ENCODE measurements at places on chromosomes 3 and 15.

- DNase-seq = no peak
Measured at GRCh38 chr3:157280354-157280753, 120.4 kb upstream of the CCNL1 start.

- peak; percentile 72 for DNase-seq
Measured at GRCh38 chr3:150105886-150106612, 135.4 kb upstream of the PFN2 start.

DNA sequence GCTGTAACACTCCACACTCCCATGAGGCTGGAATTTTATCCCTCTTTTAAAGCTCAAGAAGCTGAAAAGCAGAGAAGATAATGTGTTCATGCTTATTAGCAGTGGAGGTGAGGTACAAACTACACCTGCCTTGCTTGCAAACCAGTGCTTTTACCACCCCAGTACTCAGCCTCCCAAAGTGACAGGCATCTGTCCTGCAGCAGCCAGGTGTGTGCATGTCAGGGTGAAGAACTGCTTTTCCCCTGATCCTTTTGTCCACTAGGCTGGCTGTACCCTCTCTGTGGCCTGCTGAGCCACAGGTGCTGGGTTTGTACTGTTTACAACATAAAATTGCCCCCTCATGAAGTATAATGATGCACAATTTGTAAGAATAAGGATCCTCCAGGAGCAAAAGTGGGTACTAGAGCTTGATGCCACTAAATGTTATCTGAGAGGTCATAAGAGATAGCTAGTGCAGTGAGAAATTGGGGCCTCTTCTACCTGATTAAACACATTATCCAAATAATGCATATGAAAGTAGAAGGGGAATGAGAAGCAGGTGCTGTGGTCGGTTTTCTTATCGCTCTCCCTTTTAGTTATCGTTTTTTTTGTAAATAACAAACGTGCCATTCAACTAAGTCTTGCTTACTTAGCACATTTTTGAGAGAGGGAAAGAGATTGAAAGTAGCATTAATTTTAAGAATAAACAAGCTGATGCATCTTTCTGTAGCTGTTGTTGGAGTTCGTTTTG, 39.2 kb upstream of the GADL1 start:
- no peak for DNase-seq

DNA sequence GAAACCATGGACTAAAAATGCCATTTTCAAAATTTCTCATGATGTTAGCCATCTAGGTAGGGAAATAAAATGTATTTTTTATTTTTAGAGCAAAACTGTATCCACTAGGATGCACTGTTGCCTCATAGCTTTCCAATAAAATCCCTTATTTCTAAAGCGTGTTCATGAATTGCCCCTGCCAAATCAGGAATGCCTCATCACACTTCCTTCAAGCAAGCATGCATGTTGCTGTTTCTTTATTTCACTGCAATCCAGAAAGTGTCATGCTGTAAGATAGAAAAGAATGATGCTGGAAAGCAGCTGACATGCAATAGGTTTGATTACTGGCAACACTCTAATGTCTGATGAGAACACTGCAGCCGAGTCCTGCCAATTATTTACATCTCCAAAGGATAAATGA, 239.5 kb downstream of the CHL1 start:
- no peak for DNase-seq

- no peak for DNase-seq
Measured at GRCh38 chr3:33936921-33937525, 138.6 kb downstream of the PDCD6IP start.

- no peak for DNase-seq
Measured at GRCh38 chr15:46146915-46147314, 512.1 kb downstream of the SQOR start.

GRCh38 chr3:192884777-192885773, 32.6 kb downstream of the MB21D2 start:
- peak; percentile 58 for DNase-seq

DNA sequence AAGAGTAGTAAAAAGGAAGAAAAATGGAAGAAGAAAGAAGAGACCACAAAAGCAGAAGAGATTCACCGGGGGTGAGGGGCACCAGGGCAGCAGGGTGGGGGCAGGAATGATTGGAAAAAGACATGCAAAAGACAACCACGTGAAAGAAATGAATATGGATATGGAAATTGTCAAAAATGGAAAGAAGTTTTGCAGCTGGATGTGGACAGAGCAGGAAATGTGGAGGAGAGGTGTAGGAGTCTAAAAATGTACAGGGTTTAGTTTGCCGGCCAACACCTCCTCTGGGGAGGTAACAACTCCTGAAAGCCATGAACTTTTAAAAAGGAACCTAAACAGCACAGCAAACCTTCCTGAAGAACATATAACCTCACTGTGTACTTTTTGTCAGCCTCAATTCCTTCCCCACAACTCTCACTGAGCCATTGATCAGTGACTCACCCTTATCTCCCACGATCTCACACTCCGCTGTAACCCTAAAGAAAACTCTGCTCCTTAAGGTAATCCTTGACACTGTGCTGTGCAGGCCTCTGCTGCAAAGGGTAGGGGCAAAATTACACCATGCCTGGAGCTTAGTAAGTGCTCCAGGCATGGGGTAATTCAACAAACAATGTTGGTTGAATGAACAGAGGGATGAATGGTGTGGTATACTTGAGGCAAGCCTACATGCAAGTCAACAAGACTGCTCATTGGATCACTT, 100.2 kb upstream of the BOC start:
- no peak for DNase-seq

DNA sequence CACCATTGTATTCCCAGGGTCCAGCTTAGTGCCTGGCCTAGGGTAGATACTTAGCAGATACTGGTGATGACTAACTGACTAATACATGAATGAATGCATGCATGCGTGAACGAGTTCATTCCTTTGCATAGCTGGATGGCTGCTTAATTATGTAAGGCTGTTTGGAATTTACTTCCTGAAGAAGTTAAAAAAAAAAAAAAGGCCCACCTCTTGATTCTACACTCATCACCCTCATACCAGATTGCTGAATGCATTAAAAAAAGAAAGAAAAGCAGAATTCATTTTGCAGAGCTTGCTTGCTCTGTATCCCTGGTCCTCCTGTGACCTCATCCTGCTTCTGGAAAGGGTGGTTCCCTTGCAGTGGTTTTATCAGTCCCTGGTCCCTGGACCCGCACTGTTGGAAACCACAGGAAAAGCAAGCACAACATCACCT, 277.6 kb upstream of the CFAP20DC start:
- DNase-seq = peak; percentile 96

DNA sequence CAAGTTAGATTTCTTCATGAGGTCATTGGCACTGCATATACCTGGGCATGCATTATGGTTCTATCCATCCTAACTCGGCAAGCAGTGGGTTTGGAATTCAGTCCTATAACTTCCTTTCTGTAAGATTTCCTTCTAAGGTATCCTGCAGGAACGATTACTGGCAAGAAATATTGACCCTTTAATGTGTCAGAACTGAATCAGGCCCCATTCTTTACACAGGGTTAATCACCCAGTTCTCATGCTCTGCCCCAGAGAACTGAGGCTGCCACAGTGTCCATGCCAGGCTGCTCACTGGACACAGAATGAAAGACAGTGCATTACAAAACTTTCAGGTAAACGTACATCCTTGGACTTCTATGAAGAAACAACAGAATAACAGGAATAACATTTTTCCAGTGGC, 108.9 kb downstream of the RPL22L1 start:
- DNase-seq = no peak

- DNase-seq = no peak
Measured at GRCh38 chr3:126371096-126371705, 14.0 kb upstream of the KLF15 start.

DNA sequence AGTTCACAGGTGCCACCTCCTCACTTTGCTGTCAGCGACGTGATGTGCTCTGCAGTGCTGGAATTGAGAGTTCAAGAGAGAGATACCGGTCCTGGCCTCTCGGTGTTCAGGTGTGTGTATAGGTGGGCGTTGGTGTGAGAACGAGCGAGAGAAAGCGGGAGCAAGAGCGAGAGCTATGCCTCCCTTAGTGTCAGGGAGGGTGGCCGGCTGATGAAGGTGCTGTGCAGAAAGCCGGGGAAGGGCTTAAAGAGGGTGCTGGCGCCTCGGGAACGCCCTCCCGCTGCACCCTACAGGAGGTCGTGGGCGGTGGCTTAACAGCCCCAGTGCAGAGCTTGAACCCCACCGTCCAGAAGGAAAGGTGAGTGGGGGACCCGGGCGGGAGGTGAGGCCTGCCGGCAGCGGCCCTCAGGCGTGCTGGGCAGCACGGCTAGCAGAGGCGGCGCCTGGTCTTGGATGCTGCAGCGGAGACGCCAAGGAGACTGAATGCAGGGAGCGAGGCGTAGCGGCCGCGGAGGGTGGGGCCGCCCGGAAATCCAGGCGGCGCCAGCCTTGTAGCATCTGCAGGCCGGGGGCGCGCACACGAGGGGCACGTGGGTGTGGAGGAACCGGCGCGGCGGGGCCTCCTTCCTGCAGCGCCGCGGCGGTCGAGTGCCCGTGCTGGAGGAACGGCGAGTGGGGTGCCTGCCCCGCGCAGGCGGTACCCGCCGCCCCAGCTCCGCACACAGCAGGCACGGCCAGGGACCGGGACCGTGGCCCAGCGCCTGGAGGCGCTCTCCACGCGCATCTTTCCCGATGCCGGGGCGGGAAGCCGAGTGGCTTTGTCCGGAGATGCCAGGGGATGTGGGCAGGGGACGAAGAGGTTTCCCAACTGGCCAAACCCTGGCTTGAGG, 246.8 kb upstream of the TOPAZ1 start:
- DNase-seq = peak; percentile 43

DNA sequence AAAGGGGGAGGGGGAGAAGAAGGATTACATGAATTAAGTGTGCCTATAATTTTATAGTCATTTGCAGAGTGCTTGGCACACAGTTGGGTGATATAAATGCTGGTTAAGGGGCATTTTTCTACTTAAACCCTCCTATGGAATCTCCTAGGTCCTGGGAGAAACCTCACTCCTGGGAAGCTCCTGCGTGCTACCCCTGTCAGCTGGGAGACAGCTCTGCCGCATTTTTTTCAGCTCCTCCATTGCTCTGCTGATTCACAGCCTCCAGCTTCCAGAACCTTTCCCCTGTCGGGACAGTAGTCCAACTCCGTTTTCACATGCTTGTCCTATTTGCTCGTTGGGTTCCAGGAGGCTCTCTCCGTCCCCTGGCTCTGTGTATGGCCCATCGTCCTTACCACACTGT, 59.2 kb downstream of the CHRD start:
- no peak for DNase-seq

- DNase-seq = peak; percentile 91
Measured at GRCh38 chr3:52891615-52892081, 5.7 kb downstream of the STIMATE start.

GRCh38 chr3:159798951-159799350, 189.7 kb upstream of the IL12A start:
- DNase-seq = peak; percentile 85

DNA sequence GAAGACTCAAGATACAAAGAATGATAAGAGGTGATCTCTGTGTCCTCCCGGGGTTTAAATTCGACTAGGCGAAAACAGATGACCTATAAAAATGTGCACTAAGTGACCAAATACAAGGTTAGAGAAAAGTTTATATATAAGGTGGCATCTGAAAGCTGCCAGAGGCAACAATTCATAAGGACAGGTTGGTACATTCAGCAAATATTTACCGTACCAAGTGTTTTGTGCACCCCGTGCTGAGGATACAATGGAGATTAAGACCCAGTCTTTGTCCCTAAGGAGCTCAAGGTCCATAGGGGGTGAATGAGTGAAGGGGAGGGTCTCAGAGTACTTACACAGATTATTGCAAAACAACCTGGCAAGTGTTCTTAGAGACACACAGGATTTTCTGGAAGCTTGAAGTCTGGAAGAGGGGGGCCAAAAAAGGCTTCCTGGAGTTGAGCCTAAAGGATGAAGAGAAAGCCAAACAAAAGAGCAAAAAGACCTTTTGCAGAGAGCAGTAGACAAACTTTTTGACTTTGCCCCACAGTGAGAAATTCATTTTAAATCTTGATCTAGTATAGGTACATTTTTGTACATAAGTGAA, 71.4 kb upstream of the LRIG1 start:
- no peak for DNase-seq

- DNase-seq = no peak
Measured at GRCh38 chr3:87359826-87360225, 83.4 kb upstream of the POU1F1 start.

- peak; percentile 26 for DNase-seq
Measured at GRCh38 chr3:157753787-157754136, 250.5 kb upstream of the VEPH1 start.

GRCh38 chr3:69710153-69710977, 28.9 kb upstream of the MITF start:
- peak; percentile 39 for DNase-seq

- DNase-seq = no peak
Measured at GRCh38 chr3:38645076-38645475, 4.4 kb downstream of the SCN5A start.

GRCh38 chr15:99511531-99511865, 54.3 kb upstream of the MEF2A start:
- peak; percentile 83 for DNase-seq

- DNase-seq = peak; percentile 88
Measured at GRCh38 chr3:154971341-154971740, 108.8 kb upstream of the MME start.

DNA sequence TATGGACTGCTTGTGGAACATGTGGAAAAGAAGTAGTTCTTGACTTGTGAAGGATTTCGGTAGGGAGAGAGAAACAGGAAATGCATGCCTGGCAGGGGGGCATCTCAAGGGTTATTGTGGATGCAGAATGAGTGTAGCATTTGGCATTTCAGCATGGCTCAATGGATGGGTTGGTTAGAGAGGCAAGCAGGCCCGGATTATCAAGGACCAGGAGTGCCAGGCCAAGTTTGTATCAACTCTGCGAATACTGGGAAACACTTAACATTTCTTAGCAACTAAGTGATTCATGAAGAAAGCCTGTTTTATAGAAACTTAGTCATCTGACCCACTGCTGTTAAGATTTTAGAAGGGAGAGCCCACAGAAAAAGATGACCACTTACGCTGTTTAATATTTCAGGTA, 33.6 kb downstream of the KIF15 start:
- peak; percentile 5 for DNase-seq

- no peak for DNase-seq
Measured at GRCh38 chr3:140754936-140755335, 77.1 kb downstream of the TRIM42 start.

GRCh38 chr3:175150812-175151401, 291.8 kb downstream of the NAALADL2 start:
- no peak for DNase-seq

DNA sequence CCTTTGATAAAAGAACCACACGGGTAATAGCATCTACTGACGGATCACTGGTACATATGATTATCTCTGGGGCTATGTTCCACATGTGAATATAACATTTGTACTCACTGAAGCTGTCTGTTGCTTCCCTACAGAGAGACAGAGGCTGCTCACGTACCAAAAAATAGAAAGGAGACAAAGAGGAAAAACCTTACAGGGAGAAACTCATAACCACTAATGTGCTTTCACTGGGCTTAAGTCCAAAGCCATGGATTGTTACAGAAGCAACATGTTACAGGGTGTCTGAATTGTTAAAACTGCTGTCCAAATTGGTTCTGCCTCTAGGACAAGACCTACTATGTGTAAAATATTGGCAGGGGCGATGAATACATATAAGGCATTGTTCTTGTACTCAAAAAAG, 311.9 kb downstream of the FOXP1 start:
- peak; percentile 25 for DNase-seq

DNA sequence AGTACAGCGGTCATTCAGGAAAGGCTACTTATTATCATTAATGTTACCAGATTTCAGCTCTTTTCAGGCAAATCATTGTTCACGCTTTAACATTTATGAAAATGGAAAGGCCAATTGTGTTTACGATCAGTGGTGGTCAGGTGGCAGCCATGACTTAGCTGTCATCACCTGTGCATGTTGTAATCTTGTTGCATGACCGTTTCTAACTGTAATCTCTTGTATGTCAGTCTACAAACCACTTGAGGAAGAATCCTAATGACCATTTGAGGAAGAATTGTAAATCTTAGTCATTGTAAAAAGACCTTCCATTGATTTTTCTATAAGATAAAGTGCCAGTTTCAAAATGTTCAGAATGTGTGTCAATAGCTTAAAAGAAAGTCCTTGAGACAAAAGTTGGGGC, 100.4 kb downstream of the SERPINI1 start:
- DNase-seq = no peak

All from AG10803 (cell line).